Stimulated activated CD4-positive, alpha-beta T cell treated with anti-CD3 and anti-CD28 coated beads, Interleukin-15, amount 100 ng/mL, for 1 hour (primary cell): ENCODE measurements at places on chromosomes 1 and 21.
A peak's percentile ranks its signal among the peaks of the same experiment; 100 is the strongest.

GRCh38 chr1:95118710-95119109, 1.6 kb downstream of the TLCD4 start:
- no peak for DNase-seq

DNA sequence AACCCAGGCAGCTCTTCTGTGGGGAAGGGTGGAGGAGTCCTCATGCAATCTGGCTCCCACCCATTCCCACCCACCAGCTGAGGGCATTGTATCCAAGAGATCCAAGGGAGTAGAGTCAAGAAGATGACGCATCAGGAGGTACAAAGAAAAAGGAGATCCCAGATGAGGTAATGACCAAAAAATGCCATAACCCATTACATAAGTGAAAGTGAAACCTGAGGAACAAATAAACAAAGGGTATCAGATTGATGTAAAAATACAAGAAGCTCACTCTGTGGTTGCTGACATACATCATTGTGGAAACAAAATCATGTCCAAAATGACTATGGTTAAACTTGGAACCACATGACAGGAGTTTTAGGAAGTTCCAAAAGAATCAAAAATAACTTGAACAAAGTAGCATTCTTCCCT, 42.5 kb downstream of the CCN1 start:
- no peak for DNase-seq

DNA sequence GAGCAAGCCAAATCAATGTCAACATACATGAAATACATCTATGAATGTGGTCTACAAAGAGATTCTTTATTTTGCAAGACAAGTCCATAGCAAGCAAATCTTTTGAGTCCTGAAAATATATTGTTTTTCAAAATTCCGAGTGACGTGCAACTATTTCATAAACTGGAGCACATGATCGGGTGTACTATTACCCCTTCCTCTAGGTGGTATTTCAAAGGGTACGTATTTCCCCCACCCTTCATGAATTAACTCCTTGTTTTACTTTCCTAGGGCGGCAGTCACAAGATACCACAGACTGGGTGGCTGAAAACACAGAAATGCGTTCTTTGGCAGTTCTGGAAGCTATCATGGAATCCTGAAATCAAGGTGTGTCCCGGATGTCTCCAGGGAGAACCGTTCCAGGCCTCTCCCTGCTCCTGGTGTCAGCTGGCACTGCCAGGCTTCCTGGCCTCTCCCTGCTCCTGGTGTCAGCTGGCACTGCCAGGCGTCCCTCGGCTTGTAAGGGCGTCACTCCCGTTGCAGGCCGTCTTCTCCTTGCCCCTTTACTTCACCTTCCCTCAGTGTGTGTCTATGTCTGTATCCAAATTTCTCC, 55.3 kb downstream of the RIPK4 start:
- DNase-seq: no peak

GRCh38 chr1:200669314-200670241, at the start of gene DDX59:
Gene DDX59 (minus strand): TSS chr1:200669907. CDS start chr1:200666740, 3,167 bp downstream.
- peak; percentile 75 for DNase-seq

DNA sequence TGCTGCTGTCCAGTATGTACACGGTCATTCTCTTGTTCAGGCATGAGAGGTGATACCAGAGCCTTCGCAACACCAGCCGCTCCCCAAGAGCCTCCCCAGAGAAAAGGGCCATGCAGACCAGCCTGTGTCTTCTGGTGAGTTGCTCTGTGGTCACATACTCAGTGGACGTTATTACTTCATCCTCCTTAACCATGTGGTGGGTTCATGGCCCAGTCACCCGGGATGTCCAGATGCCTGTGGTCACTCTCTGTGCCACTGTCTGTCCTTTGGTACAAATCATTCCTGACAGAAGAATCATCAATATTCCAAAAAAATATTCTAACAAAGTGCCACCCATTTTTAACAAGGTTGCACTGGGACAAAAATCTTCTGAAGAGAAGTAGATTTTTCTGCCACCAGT, 8.8 kb upstream of the ZNF124 start:
- no peak for DNase-seq

DNA sequence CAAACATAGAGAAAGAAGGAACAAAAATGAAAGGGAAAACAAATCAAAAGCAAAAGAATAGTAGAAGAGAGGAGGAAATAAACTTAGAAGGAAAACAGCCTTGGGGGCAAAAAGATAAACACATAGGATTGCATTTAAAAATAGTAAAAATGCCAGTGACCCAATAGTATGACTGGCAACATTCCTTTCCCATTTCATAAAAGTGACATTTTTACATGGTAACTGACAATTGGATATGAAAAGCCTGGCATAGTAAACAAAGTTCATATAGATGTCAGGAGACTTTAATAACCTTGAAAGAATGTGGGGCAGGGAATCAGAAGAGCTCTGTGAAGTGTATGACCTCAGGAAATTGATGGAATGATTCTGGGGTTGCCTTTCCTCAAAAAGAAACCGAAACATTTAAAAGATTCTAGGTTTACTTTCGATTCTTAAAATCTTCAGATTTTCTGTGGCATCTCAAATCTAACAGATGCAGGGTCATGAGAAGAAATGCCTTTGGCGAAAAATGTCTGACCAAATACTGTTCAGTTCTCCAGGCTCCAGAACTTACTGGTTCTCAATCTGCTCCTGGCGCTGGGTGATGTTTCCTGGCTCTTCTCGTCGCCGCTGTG, 33.7 kb downstream of the SPTA1 start:
- DNase-seq: no peak

DNA sequence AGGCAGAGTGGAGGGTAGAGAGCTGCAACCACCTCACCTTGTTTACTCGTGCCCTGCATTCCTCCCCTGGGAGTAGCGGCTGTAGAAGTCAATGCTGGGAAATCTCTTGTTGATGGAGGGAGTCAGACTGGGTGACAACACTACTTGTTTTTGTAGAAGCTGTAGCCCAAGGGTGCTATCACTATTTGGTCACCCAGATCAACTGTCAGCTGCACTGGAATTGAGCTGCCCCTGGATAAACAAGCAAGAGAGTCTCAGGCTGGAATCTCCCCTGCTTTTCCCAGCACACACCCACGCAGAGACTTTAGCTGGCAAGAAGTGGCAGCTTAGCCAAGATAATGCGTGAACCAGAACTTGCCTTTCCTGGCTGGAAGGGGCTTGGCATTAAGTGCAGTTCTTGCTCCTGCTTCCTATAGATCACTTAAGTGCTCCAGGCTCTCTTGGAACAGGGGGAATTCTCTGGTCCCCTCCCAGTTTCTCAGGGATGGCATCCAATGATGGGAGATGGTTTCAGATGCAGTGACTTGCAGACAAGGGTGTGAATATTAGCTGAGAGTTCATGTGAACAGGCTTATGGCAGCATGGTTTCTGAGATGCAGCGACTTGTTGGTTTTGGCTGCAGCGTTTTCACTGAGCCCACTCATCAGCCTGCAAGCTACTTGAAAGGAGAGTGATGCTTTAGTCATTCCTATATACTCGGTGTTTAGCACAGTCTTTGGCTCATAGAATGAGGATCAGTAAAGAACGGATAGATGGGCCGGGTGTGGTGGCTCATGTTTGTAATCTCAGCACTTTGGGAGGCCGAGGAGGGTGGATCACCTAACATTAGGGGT, 16.8 kb downstream of the ATP2B4 start:
- DNase-seq: no peak

DNA sequence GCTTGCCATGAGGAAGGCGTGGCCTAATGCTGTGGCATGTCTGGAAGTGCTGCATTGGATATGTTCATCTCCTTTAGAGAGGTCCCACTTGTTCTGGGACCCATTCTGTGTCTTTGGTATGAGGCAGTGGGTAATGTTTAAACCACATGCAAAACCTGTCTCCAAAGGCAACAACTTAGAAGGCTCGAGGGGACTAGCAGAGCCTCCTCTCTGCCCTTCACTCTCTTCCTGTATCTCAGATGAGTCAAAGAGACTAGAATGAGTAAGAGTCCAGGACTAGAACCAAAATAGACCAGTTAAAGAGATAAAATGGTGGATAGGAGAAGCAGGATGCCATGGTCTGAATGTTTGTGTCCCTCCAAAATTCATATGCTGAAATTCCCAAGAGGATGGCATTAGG, 220.8 kb upstream of the KIAA0040 start:
- DNase-seq: no peak

- DNase-seq: no peak
Measured at GRCh38 chr1:226403201-226404034, 4.5 kb downstream of the PARP1 start.

DNA sequence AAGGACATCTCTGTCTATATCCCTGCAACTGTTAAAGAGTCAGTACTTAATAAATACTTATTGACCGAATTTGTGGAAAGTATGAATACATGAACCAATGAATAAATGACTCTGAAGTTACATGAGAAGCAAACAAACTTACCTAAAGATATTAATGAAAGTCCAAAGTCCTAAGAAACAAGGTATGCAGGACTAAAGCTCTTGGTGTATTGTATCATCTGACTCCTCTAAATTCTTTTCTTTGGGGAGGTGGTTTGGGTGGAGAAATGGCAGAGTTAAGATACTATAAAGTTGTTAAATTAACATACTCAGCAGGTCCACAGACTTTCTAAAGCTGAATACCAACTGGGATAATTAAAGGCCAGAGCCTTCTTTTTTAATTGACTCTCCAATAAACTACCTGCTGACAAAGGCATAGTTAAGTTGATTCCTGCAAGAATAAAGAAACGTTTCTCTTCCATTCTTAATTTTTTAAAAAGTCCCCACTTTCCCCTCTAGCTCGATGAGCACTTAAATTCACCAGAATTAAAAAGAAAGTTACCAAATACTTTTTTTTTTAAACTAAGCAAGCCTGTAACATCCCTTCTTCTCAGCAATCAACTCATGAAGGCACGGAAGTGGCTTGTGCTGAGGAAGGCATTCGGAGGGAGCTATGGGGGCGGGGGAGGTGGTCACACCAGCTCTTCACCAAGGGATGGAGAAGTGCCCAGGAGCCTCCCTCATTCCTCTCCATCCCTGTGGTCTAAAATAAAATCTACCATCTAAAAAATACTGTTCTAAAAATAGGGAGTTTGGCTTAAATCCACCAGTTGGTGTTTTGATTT, 61.1 kb downstream of the GADD45A start:
- no peak for DNase-seq

- DNase-seq: no peak
Measured at GRCh38 chr1:169468982-169469381, 16.8 kb downstream of the SLC19A2 start.

DNA sequence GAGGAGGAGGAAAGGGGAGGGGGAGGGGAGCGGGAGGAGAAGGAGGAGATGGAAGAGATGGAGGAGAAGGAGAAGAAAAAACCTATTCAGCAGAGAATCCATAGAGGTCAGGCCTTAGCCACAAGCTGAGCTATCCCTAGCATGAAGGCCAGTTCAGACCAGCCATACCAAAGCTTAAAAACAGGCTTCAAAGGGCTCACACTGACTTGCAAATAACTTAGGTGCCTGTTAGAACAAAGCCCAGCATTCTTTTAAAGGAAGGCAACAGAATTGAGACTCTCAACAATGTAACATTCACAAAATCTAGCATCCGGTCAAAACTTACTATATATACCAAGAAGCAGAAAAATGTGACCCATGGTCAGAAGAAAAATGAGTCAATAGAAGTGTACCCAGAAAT, 43.6 kb upstream of the IFFO2 start:
- no peak for DNase-seq

DNA sequence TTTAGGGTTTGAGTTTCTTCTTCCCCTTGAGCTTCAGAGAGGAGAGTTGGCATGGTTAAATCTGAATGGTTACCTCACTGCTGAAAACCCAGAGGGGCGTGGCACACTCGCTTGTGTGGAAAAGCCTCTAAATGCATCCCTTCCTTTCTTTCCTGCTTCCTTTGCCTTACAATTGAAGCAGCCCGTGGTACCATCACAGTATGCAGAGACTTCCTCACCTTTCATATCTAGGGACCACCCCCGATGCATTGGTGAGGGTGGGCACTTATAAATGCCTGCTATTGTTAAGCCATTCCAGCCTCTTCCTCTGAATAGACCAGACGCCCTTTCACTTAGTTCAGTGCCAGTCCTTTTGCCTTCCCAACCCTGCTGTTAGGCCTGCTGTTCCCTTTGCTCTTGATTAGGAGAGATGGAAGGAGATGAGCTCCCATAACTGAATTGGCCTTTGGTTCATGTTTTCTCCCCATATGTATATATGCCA, 21.9 kb upstream of the LAX1 start:
- DNase-seq: no peak

DNA sequence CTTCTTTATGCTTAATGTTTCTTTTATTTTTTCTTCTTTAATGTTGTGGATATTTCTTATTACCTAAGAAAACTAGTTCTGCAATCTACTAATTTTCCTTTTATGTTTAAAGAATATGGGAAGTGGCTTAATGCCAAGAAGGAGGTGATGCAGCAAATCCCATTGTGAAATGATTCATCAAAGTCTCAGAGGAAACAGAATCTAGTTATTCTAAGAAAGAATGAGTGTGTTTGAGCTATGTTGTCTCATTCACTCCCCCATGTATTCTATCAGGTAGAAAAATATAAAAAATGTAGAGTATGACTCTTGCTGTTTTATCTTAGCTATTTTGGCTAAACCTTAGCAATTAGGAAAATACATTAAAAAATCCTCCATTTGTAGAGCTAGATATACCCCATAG, 659.9 kb upstream of the RGS18 start:
- no peak for DNase-seq

DNA sequence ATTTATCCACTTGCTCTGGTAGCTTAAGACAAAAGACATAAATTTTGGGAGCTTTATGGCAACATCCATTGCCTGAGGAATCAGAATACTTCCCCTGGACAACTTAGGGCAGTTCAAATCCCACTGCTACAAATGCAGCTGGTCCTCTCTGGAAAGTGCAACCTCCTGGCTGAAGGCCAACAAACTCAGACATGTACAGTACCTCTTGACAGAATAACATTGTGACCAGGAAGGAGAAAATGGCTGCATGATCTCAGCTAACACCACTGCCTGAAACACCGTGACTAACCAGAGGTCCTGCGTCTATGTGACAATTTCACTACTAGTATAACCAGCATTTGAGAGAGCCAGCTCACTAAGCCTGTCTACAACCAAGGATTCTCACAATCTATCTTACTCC, 218.9 kb downstream of the CRB1 start:
- DNase-seq: no peak

DNA sequence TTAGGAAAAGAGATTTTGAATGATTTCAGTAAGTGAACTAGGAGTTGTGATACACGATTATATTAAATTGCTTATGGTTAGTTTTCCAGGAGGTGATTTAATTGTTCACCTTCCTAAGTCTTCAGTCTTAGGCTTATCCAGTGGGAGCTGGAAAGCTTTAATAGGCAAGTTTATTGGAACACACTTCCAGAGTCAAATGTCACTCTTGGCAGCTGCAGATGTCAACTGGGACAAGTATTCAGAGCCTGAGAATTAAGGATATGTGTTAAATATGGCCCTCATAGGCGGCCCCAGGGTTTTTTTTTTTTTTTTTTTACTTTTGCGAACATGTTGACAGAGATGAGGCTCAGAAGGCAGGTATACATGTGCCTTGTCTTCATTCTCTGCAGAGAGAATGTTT, 29.2 kb downstream of the UCK2 start:
- no peak for DNase-seq

DNA sequence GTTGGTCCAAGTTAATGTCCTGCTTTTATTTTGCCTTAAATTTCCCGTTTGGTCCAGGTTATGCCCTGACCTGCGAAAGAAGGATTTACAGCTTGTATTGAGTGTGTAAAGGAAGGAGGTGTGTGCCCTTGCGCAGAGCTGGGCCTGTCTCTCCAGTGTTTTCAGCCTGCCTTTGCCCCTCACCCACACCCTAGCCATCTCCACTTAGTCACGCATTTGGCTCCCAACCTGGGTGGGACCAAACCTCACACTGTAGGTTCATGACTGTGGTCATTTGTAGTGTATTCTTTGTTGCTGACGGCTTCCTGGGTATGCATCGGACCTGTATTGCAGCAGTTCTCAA, 572 bp upstream of the SRSF10 start:
- peak; percentile 21 for DNase-seq
